SJSA1 (cell line): ENCODE measurements at places on chromosomes 3 and 15.

GRCh38 chr3:124033360-124034015 is 41.6 kb upstream of the ROPN1 start:
- DNase-seq, result peak; percentile 52

GRCh38 chr15:67101911-67102598 is 36.7 kb downstream of the SMAD3 start:
- DNase-seq, result peak; percentile 80

- no peak for DNase-seq
Observed at GRCh38 chr15:41895957-41896356, 2.1 kb upstream of the SPTBN5 start.

- no peak for DNase-seq
Observed at GRCh38 chr3:197249542-197249941, 48.9 kb downstream of the DLG1 start.

DNA sequence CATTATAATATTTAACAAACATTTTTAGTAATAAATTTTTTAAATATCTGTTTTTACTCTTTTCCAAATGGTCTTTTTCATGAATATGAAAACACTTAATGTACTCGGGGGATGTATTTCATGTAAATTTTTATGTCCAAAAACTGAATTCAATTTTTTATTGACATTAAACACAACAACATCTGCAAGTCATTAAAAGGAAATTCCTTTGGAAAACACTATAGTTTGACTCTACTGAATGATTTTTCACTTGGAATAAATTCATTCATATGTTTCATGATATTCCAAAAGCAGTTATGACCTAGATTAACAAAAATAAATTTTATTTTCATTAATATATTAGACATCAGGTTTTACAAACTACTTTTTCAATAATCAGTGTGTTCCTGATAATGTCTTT is 239.8 kb upstream of the AGTR1 start:
- no peak for DNase-seq

GRCh38 chr3:149534671-149535332 is 60.3 kb downstream of the TM4SF4 start:
- DNase-seq, result peak; percentile 46

DNA sequence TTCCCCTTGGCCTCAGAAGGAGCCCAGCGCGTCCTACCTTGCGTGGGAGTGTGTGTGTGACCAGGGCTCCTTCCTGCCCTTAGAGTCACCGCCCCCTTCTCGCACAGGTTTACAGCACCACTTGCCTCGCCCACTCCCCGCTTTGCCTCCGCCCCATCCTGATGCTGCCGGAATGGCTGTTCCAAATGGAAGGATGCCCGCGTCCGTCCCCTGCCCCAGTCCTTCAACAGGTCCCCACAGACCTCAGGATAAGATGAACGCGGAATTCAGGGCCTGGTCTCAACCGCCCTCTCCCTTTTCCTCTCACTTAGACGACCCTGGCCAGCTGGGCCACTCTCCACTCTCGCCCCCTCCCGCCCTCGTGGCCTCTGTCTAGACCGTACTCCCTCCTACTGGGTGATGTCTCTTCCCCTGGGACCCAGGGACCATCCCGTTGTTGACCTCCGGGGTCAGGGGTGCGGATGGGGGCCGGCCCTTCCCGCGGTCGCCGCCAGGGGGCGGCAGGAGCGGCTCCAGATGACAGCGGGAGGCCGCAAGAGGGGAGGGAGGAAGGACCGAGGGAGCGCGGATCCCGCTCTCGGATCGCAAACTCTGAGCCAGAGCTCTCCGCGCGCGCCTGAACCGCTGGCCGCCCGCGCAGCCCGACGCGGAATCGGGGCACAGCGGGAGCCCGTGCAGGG is at the start of gene THSD4:
Gene THSD4, plus strand, starts transcription at position 585 of the 680 bp plus-strand sequence.
- DNase-seq, result peak; percentile 78

GRCh38 chr3:156802821-156803606 is 23.1 kb upstream of the LEKR1 start:
- no peak for DNase-seq

DNA sequence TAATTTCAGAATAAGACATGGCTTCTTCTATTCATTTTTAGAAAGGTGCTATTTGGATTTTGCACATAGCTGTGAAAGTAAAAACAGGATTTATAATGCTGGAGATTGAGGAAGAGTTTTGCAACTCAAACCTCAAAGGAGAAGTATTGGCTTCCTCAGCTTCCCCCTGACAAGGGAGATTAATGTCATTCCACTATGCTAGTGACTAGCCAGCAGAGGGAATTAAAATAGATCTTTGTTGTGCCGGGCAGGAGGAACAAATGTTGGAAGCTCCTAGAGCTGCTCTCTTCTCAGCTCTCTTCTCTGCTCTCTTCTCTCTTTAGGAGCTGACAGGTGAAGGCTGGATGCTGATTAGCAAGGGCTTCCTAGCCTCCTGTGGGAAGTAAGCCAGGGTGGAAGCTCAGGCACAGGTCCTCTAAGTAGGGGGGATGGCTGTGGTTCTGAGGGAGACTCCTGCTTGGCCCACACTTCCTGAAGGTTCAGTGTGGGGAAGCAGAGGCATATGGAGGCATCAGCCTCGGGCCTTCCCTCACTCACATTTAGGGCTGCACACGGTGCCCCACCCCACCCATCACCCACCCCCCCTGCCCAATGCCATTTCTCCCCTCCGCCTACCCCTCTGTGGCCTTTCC is 29.6 kb downstream of the CX3CR1 start:
- DNase-seq, result no peak

- no peak for DNase-seq
Observed at GRCh38 chr15:48370460-48370859, 39.2 kb downstream of the DUT start.

GRCh38 chr3:58093574-58094195 is 85.5 kb downstream of the FLNB start:
- DNase-seq, result peak; percentile 47

- DNase-seq, result no peak
Observed at GRCh38 chr15:24944954-24945353, 9.8 kb upstream of the SNRPN start.

- DNase-seq, result no peak
Observed at GRCh38 chr15:80109388-80109787, 43.4 kb upstream of the FAH start.

DNA sequence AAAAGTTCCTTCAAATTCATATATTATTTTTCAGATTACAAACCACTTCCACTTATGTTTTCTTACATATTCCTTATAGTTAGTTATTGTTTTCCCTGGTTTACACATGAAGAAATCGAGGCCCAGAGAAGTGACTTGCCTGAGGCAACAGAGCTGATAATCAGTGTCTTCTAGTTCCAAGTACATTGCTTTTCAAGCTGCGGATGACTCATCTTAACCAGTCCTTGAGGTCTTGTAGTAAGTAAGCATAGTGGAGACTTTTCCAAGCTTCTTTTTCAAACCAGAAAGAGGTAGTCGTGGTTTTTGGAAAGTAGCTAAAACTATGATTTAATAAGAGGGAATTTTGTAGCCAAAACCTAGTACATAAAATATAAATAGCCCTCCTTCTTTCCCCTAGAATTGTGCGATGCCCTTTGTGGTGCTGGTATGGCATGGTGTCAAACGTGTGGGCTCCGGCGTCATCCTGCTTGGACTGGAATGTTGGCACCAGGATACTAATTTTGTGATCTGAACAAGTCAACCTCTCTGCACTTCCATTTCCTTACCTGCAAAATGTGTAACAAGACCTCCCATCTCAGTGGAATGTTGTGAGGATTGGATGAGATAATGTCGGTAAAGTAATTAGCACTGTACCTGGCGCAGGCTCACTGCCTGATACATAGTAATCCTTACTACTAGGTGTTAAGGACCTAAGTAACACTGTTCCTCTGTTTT is 19.0 kb upstream of the DLG1 start:
- peak; percentile 74 for DNase-seq
